ENCODE measurements at places on chromosomes 2 and 18.

DNA sequence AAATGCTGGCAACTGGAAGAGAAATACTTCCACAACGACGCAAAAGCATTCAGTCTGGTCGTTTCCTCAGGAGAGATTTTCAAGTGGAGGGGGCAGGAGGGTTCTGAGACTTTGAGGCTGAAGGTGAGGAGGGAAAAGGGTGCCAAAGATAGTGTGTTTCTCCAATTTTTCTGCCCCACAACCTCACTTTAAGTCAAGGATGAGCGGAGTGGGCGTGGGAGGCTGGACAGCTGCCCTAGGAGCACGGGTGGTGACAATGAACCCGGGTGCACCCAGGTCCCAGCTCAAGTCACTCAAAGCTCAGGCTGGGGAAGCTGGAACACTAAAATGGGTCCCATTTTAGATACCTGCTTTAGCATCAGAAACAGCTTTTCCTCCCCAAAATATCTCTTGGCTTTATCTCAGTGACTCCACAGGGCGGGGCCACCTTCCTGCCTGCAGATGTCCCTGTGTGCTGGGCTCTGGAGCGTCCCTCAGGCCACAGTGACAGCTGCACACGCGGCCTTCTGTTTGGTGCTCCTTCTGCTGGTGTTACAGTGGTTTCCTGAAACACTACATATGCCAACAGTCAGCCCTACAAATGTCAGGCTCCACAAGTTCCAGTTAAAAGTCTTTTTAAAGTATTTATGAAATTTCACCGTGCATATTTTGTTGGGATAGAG is 1.4 kb upstream of the MBP start:
- DNase-seq = peak; percentile 61

GRCh38 chr2:205461169-205461568 is 221.1 kb upstream of the NRP2 start:
- DNase-seq = no peak

GRCh38 chr2:239537633-239538356 is 137.0 kb upstream of the HDAC4 start:
- no peak for DNase-seq

GRCh38 chr2:95012881-95013550 is 12.5 kb upstream of the MAL start:
- no peak for DNase-seq

DNA sequence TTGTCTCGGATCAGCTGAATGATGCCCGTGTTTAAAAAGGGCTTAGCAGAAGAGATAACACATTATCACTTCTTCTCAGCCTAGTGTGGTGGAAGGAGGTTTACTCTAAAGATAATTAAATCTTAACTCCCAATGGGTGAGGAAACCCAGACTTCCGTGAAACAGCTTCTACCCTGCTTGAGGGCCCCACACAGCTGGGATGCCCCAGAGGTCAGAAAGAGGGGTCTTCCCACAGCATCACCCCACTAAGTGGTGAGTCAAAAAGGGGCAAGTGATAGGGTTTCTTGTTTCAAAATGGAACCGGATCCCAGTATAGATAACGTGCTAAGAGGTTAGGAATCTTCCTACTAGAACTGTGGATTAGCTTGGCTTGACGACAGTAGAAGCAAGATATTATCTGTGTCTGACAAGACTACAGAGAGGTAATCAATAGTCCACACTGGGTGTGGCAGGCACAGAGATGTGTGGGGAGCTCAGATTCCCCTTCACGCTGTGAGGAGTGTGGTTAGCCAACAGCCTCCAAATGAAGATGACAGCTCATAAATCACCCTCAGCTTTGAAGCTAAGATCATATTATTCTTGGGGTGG is 129.6 kb upstream of the COPS8 start:
- no peak for DNase-seq

DNA sequence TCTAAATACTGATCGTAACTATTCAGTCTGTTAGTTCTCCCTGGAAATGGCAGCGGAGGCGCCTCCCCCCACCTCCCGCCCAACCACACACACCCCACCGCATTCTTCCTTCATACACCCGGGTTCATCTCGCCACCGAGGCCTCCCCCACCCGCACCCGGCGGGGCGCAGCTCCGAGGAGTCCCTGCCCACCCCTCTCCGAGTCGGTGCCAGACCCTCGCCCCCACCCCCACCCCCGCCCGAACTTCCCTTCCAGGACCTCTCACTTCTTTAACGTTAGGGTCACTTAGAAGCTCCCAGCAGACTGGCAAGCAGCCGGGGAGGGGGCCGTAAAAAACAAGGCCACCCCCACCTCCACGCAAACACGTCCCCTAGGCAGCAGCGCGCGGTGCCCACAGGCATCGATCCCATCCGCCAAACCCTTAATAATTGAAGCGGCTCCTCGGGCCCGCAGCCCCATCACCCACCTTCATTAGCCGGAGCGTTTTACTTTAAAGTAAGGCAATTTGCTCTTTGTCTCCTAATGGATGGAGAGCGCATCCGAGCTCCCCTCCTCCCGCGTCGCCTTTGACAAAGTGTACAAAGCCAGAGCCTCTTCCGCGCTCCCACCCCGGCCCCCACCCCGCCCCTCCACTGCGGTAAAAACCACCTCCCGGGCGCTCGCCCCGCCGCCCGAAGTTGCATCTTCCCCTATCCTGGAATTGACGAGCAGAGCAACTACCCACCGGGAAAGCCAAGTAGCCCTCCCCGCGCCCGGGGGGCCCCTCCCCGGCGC is 624 bp downstream of the ZNF516 start:
- no peak for DNase-seq

DNA sequence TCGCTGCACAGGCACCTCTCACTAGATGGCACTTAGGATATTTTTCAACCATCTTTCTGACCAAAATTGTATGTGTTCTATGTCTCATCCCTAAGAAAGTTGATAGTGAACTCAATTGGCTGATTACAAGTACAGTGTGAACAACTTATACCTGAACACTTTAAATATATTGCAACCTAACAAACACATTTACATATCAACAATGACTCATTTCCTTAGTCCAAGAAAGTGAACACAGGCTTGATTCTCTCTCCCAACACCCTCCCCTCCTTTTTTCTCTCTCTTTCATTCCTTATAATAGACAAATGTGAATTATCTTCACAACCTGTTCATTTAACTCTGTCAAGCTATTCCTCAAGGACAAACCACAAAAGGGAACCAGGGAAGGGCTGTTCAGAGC is 192.0 kb downstream of the SLC8A1 start:
- DNase-seq = no peak

DNA sequence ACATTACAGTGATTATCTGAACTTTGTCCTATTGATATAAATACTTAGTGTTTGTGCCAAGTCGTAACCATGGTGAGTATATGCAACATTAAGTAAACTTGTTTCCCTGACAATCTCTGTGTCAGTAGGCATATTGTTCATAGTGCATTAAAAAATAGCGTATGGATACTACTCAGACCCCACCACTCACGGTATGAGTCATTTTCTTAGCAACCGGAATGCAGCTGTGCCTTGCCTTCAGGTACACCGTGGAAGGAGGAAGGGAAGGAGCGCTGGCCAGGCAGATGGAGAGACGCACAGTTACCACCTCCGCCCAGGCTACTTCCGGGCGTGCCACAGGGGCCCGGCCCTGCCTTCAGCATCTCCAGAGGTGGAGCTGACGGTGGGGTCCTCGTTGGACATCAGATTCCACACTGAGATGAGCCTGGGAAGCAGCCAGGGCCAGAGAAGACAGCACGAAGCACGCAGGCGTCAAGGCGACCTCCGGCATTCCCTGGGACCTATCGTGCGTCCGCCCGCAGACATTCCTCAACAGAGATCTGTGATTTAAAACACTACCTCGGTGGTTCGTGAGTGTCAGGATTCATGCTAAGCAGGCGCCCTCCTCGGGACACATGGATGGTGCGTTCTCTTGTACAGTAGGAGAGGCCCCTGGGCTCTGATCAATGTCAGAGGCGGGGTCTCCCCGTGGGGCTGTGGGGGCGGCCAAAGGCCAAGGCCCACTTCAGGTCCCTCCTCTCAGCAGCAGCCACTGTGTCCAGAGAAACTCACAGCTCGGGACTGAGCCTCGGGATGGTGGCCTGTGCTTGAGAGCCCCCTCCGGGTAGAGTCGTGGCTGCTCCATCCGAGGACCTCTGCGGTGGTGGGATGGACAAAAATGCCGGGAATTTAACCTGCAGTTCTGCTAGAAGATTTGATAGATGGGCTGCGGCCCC is 82.2 kb upstream of the HDAC4 start:
- DNase-seq = no peak

DNA sequence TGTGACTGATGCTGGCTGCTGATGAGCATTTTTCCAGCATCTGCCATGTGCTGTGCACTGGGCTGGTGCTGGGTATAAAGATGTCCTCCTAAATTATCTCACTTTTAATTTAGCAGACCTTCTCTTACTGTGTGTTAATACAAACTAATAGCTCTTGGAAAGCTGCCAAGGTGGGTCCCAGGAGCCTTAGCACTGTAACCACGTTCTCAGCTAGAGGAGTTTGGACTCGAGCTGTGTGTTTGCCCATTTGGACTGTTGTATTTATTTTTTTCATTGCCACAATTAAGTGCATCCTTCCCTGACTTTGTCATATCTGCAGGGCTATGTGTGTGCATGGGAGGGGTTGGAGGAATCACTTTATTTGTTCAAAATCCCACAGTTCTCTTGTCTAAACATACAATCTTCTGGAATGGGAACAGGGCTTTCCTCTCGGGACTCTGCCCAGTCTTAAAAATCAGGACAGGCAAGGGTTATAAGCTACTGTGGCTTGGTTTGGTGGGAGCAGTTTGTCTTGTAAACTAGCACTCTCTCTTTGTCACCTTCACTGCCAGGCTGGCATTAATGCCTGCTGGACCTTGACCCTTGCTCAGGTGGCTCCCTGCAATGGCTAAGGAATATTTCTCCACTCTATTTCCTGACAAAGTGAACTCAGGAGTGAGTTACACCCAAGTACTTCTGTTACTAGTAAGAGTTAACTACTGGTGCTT is 129.7 kb upstream of the MGAT5 start:
- DNase-seq = peak; percentile 87

DNA sequence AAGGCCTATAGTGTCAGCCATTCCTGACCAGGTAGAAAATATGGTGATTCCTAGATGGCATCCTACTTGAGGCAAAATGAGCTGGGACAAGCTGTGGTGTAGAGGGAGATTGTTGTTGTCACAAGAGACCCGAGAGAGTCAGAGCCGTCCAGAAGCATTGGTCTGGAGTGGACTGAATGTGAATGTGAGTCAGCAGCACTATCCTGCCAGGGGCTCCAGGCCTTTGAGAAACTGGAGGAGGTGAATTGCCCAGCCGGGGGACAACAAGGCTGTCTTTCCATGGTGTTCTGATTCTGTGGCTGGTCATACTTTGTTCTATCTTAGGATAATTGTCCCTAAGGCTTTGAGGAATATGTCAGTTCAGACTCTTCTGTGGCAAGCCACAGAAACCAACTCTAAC is 29.4 kb upstream of the EIF2AK3 start:
- DNase-seq = no peak

- DNase-seq = peak; percentile 23
Observed at GRCh38 chr2:31107591-31108300, 30.5 kb downstream of the GALNT14 start.

DNA sequence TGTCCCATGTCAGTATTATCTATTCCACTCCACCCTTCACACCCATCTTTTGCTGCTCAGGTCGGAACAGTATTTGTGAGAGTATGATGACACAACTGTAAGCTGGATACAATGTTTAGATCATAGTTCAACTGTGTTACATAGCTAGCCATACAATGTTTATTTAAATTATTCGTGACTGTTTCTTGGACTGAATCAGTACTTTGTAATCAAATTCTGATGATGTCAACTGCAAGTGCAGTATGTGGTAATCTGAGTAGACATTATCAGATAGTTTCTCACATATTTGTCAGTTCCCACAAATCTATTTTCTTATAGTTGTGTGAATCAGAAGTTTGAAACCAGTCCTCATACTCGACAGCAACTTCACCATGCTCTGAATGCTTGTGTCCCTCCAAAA is 177.6 kb downstream of the ZNF407 start:
- no peak for DNase-seq

GRCh38 chr2:171342067-171342413 is 91.8 kb downstream of the METTL8 start:
- no peak for DNase-seq

DNA sequence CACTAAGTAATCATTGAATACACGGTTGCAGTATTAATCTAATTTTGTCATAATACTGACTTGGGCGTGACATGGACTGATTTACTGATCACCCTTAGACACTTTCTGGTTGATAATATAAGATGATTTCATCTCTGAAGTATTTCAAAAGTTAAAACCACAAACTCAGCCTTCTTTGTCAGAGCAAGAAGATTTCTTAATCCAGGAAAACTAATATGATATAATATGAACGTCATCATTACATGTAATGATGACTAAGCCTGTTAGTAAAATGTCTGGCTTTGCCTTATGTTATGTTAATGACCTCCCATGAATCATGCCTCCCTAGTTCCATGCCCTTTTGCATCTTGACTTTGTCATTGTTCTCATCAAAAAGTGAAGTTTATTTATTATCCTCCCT is 1325.0 kb upstream of the CDH2 start:
- DNase-seq = no peak

GRCh38 chr18:79776674-79777073 is 21.1 kb upstream of the KCNG2 start:
- no peak for DNase-seq

DNA sequence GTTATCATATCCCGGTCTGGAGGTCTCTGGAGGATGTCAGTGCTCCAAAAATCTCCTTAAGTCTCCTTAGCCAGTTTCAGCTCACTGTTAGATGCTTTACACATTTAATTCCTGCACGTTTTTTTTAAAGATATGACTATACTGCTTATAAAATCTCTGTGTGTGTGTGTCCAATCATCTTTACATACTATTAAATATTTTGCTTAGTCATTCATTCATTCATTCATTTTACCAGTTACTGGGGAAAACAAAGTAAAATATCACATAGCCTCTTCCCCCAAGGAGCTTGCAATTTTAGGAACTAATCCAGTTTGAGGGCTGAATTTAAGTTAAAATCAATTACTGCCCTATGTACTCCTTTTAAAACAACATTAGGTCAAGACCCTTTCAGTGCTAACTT is 293.2 kb upstream of the LYPD1 start:
- no peak for DNase-seq

- no peak for DNase-seq
Observed at GRCh38 chr2:29423061-29423666, 307.9 kb downstream of the CLIP4 start.

GRCh38 chr2:165529130-165529529 is 59.6 kb downstream of the CSRNP3 start:
- no peak for DNase-seq

DNA sequence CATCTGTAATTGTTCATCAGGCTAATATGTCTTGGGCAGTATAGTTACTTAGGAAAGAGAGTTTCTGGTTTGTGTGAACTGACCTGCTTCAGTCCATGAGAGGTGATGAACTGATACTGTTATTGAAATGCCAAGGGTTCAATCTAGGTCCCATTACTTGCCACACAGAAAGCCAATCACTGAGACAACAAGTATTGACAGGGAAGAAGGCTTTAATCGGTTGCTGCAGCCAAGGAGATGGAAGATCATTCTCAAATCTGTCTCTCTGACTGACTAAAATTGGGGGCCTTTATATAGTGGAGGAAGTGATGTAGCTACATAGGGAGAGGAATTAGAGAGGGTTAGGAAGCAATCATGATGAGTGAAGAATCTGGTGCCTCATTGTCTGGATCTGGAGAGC is 19.9 kb upstream of the FAM98A start:
- no peak for DNase-seq
